ENCODE measurements at places on chromosomes 3 and 15.

- no peak for DNase-seq
Observed at GRCh38 chr3:43968465-43968864, 273.2 kb upstream of the TOPAZ1 start.

DNA sequence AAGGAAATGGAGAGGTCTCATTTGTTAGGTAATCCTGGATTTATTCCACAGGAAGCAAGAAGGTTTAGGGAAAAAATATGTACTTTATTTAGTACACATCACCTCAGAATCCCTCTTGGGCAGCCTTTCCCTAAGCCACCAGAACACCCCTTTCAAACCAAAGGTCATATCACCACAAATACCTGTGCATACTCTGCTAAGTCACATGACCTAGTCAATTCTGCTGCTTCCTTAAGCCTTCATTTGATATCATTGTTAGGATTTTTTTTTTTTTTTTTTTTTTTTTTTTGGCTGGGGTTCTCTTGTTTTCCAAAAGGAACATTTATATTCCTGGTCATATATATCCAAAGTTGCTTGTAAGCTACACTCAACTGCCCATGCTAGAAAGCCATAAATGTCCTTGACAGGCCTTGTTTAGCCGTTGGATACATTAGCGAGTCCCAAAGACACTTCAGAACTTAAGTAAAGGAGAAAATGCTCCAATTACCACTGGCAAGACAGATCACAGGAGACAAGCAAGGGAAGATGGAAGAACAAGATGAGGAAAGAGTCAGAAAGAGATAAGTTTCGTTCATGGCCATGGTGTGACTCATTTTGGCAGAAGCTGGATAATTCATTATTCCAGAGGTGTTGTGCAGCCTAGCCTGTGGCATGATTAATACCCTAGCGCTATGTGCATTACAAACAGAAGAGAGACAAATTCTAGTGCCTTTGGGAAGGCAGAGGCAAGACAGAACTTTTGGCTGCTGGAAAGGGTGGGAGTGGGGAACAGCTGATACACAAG, 155.6 kb upstream of the SLC2A2 start:
- DNase-seq, result no peak

- DNase-seq, result peak; percentile 80
Observed at GRCh38 chr3:107117922-107118536, 259.2 kb upstream of the CCDC54 start.

- no peak for DNase-seq
Observed at GRCh38 chr15:35439291-35439690, 106.7 kb downstream of the DPH6 start.

DNA sequence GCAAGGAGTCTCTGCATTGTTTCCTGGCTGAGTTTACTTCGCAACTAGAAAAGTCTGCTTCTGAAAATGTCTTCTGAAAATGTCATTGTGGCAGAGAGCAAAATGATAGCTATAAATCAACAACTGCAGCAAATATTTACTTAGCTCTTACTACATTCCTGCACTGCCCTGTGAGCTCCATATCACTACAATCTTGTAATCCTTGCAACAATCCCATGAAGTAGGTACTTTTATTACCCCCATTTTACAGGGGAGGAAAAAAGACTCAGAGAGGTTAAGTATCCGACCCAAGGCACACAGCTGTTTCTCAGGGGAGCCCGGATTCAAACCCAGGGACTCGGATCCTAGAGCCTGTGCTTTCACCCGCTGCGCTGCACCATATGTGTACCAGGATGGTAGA, 34.2 kb upstream of the SPTBN5 start:
- DNase-seq, result no peak
